IPS DF 6.9 (cell line): ENCODE measurements at places on chromosomes 3 and 15.

DNA sequence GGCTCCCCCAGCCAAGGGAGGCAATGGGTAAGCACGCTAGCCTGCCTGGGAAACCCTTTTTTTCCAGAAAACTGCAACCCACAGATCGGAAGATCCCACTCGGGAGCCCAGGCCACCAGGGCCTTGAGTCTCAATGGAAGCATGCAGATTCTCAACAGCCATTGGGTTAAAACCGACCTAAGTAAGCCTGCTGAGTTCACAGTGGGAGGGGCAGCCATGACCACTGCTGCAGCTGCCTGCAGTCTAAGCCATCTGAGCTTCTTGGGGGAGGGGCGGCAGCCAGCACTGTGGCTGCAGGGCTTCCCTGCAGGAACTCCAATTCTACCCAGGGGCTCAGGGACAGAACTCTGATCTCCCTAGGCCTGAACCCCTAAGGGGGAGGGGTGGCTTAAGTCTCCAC lies 82.0 kb downstream of the DPPA2 start:
- DNase-seq: peak; percentile 35

DNA sequence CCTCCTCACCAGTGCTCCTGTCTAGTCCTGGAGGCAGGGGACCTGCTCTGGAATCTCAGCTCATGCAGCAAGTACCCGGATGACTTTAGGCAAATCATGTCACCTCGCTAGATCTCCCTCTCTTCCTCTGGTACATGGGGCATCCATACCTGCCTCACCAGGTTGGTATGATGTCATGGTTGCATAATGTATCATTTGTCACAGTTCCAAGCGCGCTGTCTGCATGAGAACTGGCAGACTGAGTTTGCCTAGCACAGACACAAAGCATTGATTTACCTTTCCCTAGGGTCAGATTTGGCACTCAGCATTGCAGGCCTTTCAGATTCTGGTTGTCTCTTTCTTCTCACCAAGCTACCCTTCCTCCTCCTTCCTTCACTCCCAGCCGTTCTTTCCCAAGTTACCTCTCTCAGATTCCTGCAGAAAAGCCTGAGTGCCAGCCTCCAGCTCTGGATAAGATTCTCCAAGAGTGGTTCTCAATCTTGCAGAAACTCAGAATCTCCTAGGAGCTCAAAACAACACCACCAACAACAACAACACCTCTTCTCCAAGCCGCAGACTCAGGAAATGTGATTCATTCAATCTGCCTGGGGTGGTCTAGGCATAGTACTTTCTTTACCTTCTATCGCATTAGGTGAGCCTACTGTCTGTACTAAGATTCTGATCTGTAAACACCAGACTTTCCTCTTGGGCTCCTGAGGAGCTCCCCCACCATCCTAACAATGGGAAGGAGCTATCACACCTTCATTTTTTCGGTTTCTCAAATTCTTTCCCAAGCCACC lies 29.5 kb downstream of the FAM43A start:
- no peak for DNase-seq

DNA sequence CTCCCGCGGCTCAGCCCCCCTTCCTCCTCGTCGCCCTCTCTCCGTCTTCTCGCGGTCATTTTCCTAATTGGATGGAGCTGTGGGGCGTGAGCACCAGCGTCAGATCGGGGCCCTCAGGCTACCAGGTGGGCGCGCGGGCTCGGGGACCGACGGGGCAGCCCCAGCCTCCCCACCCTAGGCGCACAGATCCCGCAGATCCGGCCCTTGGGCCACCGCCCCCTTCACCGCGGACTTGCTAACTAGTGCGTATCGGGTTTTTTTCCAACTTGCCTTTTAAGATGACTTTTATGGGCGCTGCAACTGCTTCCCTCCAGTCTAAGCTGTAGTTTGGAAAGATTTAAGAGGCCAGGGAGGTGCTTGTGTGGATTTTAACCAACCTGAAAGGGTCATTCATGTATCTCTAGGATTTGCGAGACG lies 1.3 kb downstream of the ZNF710 start:
- no peak for DNase-seq

GRCh38 chr3:6097556-6097955 lies 763.4 kb upstream of the GRM7 start:
- no peak for DNase-seq

DNA sequence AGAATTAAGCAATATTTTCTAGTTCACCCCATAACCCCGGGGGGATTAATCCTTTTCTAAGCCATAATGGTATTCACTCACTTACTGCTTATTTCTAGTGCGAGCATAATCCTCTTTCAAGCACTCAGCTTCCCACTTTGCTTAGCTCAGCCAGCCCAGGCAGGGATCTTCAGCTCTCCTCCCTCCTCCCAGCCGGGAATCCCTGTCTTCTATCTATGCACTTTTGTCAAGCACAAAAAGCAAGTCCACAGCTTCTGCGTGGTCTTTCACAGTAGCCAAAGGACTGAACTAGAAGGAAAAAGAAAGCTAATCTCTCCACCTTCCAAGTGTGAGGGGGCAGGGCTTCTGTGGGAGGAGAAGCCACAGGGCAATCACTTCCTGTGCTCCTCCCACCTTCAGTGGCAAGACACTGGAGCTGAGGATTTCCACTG lies 62.8 kb downstream of the PEX5L start:
- no peak for DNase-seq

DNA sequence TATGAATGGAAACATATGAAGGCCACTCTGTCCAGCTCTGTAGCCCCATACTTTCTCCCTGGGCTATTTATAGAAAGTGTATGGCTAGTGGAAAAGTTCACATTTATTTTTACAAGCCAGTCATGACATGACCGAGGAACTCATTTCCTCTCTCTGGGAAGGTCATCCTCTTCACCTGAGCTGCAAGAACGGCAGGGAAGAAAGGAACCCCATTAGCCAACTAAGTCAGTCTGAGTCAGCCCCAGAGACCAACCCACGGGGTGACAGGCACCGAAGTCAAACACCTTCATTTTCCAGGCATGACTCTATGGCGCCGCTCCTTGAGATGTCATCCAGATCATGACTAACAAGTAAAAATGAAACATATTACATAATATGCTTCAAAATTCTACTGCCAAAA lies 4.8 kb downstream of the PAQR9 start:
- DNase-seq: no peak

DNA sequence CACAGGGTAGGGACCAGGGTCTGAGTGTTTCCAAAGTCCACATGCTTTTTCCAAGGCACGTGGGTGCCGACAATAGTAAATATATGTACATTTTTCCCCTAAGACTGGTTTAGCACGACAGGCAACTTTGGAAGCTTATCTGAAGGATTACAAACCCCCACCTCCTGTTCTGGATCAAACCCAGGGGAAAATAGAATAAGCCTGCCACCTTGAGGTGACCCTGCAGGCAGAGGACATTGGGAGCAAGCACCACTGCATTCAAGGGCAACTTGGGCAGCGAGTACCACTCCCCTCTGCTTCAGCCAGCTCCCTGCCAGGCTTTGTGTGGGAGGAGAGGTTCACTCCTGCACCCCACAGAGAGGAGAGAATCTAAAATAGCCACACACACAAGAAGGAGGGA lies 44.8 kb downstream of the KBTBD12 start:
- peak; percentile 22 for DNase-seq

DNA sequence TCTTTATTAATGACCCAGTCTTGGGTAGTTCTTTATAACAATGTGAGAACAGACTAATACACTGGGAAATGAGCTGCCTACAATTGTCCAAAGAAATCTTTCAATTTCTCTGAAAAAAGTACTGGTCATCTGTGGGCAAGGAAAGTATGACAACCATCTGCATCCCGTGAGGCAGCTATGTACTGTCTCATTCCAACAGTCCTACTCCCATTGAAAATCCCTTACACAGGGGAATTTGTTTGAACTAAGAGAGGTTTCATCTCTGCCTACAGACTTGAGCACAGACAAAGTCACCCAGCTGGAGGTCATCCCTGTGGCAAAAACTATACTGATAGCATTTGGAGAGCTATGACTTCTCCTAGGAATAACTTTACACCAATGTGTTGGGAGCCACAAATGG lies 27.1 kb downstream of the SHC4 start:
- no peak for DNase-seq

- DNase-seq: no peak
Measured at GRCh38 chr3:112569265-112569664, 7.4 kb downstream of the SLC35A5 start.

DNA sequence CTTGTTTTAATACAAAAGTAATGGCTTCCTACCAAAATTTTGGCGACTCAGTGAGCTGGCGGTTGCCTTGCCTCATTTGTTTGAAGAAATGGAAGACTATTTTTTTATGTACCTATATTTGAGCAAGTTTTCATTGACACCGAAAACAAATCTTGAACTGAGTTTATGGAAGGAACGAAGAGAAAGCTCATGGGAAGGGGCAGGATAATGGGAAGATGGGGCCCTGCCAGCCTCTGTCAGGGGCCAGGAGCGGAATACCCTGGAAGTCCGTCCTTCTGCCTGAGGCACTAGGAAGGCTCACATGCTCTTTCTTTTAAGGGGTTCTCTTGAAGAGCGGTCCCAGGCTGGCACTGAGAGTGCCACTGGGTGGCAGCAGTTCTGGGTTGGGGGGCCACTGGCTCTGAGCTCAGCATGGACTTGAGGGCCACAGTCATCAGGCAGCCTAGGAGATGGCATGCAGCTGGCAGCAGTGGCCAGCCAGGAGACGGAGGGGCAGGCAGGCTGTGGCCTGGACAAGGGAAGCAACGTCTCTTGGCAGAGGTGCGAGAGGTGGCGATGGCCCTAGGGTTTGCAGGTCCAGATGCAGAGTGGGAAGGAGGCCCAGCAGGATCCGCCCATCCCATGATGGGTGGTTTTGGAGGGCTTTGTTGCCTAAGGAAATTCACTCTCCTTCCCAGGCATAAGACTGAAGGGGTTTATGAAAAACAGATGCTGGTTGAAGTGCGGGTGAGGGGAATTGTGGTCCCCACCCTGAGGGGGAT lies 41.6 kb downstream of the ISG20 start:
- no peak for DNase-seq

DNA sequence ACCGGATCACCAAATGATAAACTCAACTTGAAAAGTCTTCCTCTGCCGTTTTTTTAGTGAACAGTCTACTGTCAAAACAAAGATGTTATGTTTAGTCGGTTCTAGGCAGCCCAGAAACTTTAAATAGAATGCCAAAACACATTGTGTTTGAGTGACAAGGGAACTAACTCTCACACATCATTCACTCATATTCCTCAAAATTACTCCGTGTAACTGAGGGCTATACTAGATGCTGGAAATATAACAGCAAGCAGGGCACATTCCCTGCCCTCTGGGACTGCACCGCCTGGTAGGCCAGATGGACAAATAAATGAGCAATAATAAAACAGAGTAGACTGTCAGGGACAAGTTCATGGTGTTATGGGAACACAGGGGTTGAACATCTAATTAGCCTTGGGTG lies 251.4 kb downstream of the MAGI1 start:
- DNase-seq: no peak

- DNase-seq: peak; percentile 37
Measured at GRCh38 chr15:61621146-61621545, 392.0 kb upstream of the RORA start.

- DNase-seq: no peak
Measured at GRCh38 chr3:21520106-21520963, 230.7 kb downstream of the ZNF385D start.

DNA sequence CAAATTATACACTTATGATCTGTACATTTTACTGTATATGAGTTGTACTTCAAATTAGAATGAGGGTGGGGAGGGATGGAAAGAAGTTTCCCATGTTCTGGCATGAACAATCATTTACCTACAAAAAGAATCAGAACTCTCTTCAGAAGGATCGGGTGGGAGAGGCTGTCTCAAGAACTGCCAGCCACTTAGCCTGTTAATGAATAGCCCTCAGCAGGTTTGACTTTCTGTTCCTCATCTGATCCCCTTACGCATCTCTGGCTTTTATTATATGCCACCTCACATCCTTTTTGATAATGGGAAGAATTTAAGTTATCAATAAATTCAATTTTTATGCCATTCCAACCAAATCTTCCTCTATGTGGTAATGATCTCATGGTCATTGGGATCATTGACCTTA lies 168.3 kb upstream of the TGFBR2 start:
- DNase-seq: no peak

DNA sequence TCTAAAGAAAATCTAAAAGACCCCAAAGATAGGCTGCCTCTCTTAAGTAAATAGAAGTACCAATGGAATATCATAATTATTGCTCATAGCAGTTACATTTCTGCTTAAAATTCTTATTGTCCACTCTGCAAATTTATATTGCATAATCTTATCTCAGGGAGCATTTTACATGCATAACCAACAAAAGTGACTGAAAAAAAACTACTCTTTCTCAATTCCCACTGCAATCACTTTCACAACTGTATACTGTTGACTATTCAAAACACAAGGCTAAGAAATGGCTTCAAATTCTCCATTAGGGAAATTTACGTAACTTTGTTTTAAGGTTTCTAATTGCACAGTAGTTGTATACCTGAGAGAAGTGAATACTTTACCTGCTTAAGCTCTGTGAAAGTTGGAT lies 56.3 kb downstream of the HMG20A start:
- no peak for DNase-seq

DNA sequence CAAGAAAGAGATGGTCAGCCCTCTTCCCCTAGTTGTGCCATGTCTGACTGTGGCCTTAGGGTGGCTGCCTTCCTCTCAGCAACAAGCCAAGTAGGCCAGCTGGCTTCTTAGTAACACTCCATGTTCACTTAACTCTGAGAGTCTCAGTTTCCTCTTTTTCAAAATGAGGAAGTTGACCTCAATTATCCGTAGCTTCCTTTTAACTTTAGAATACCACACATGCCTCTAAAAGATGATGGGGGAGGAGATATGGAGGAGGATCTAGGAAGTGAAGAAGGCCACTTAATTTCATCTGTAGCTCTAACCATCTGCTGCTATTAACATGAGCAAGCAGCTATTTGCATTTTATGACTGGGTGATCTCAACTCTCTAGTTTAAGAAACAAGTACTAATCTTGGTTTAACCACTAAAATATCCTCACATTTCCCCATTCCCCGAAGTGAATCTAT lies 32.9 kb downstream of the CD200R1L start:
- no peak for DNase-seq

GRCh38 chr15:89333011-89333860 lies 1.4 kb downstream of the POLG start:
- DNase-seq: no peak

GRCh38 chr3:123202451-123202850 lies 708 bp downstream of the SEC22A start:
- no peak for DNase-seq
